ENCODE measurements at places on chromosomes 5 and 9. TPM values are rescaled to one million over a fixed set of nuclear protein-coding genes. Genes with fewer than 3 reads are reported as not detected.
A peak's percentile ranks its signal among the peaks of the same experiment; 100 is the strongest.

The LCNL1 gene
- 0.36 TPM for total RNA-seq

GRCh38 chr9:121286973-121287741 lies 19.2 kb downstream of the GSN start:
- peaks cover 2% of the 10 kb centered on the region for H3K36me3 ChIP-seq
- no peak overlapping the region for H3K4me3 ChIP-seq
- no peaks in the 10 kb centered on the region for H3K4me1 ChIP-seq
- peak overlapping the region; percentile 89 for H3K27ac ChIP-seq
- H3K27me3 ChIP-seq, result no peaks in the 10 kb centered on the region

DNA sequence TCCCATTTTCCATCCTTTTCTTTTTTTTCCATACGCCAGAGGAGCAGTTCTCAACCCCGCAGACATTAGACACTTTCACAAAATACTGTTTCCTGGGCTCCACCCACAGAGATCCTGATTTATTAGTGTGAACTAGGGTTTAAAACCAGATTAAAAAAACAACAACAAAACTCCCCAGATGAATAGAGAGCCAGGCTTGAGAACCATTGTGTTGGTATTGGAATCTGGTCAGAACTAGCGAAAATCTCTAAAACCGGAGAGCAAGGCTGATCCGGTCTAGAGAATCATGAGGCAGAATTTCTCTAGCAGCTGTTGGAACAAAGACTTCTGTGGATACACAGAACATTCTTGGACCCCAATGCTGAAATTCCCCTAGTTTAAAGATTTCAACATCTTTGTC lies 173.0 kb downstream of the PCSK1 start:
- peaks cover 5% of the 10 kb centered on the region for H3K4me1 ChIP-seq
- H3K4me3 ChIP-seq, result no peak overlapping the region
- DNase-seq, result no peak
- no peaks in the 10 kb centered on the region for H3K27me3 ChIP-seq

DNA sequence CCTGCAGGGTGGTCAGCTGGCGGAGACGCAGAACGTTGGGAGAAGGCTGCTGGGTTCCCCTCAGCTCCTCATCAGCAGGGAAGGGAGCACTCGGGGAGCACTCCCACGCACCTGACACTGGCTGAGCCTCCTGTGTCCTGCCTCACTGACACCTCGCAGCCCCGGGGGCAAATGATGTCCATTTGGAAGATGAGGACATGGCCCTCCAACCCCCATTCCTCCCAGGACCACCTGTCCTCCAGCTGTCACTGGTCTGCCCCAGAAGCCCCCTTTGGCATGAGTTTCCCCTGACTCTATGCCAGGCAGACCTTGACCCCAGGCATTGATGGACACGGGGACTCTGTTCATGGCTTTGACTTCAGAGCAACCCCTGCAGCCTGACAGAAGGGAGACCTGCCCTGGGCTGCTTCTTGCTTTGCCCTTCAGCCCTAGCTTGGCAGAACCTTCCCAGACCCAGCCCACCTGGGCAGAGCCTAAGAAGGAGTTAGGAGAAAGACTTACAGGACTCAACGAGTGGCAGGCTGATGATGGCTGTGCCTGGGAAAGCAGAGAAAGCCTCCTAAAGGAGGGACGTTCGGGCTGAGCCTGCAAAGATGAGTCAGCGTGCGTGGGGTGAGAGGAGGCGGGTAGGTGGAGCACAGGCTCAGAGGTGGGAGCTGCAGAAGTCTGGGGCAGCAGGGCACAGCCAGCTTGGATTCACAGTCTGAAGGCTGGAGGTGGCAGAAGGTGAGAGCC lies 90.6 kb downstream of the LMX1B start:
- H3K36me3 ChIP-seq, result no peaks in the 10 kb centered on the region
- no peaks in the 10 kb centered on the region for H3K27me3 ChIP-seq
- no peak overlapping the region for H3K27ac ChIP-seq
- no peaks in the 10 kb centered on the region for H3K4me1 ChIP-seq
- peak; percentile 76 for DNase-seq
- H3K4me3 ChIP-seq, result no peak overlapping the region

GRCh38 chr9:68861436-68861835 lies 152.5 kb downstream of the PRKACG start:
- no peaks in the 10 kb centered on the region for H3K4me1 ChIP-seq
- H3K27ac ChIP-seq, result no peak overlapping the region
- DNase-seq, result no peak
- no peak overlapping the region for H3K4me3 ChIP-seq
